T-cell (primary cell): ENCODE measurements at places on chromosomes 2 and 18. TPM values are rescaled to one million over a fixed set of nuclear protein-coding genes. Genes with fewer than 3 reads are reported as not detected.

The GPR39 gene
- total RNA-seq: not detected

The AMER3 gene
- not detected for total RNA-seq

The GCKR gene
- total RNA-seq: not detected

The KLHL14 gene
- 0.35 TPM for total RNA-seq

The APLF gene
- 4.3 TPM for total RNA-seq

The CCDC85A gene
- total RNA-seq: not detected

The EGR4 gene
- 0.28 TPM for total RNA-seq

- H3K36me3 ChIP-seq: no peaks in the 10 kb centered on the region
- no peak overlapping the region for H3K27ac ChIP-seq
- no peak overlapping the region for H3K4me3 ChIP-seq
- H3K27me3 ChIP-seq: no peaks in the 10 kb centered on the region
- DNase-seq: no peak
- no peaks in the 10 kb centered on the region for H3K4me1 ChIP-seq
Observed at GRCh38 chr2:39154944-39155343, 34.1 kb upstream of the SOS1 start.

GRCh38 chr2:164881524-164881923 is 39.9 kb upstream of the COBLL1 start:
- no peak for DNase-seq
- H3K27ac ChIP-seq: no peak overlapping the region
- H3K36me3 ChIP-seq: no peaks in the 10 kb centered on the region
- no peaks in the 10 kb centered on the region for H3K4me1 ChIP-seq
- H3K27me3 ChIP-seq: no peaks in the 10 kb centered on the region

DNA sequence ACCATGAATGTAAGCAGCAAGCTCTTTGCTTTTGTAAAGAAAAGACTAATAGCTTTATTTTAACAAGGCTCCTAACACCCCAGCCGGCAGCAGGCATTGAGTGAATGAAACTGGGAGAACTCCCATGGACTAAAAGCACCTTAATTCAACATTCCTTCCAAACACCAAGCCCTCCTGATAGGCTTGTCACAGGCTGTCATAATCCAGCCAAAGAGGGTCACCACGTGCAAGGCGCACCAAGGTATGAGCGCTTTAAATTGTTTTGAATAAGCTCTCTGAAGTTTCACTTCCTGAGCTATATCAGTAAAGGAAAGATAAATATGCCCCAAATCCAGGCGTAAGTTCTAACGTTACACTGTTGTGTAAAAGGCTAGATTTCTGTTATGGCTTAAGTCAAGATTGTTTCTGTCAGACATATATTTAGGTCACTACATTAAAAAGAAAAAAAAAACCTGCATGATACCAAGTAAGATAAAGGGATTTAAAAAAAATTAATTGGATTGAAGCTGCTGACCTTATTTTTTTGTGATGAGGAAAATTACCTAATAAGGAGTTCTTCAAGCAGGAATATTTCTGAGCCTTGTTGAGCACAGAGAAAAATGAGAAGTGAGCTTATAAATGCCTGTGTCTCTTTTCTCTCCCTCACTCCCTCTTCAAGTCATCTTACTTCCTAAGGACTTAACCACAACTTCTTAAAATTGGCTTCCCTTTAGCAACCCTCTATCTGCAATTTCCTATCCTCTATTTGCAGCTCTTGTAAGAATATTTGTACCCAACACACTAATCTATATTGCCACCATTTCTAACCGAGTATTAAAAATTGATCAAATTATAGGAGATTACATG is 136.1 kb upstream of the NRP2 start:
- no peak for DNase-seq
- H3K36me3 ChIP-seq: no peaks in the 10 kb centered on the region
- H3K4me3 ChIP-seq: no peak overlapping the region
- H3K27ac ChIP-seq: no peak overlapping the region
- no peaks in the 10 kb centered on the region for H3K27me3 ChIP-seq

DNA sequence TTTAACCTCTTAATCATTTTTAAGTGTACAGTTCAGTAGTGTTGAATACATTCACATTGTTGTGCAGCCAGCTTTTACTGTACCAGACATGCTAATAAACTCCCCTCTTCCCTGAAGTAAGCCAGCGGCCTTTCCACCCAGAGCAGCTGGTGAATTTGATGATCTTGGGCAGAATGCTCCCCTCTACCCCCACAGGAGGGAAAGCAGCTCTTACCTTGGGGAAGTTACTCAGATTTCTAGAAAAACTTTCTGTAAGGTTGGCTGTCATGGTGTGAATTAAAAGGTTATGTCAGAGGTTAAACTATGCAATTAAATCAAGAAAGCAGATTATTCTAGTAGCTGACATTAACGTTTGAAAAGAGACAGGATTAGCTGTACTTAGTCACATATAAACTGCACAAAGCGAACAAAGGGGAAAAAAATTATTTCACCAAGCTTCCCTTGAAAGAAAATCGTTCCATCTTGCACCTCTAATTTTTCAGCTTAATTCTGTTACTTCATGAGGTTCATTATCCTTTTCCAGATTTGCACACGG is 398.5 kb upstream of the NRP2 start:
- H3K36me3 ChIP-seq: no peaks in the 10 kb centered on the region
- no peak for DNase-seq
- no peaks in the 10 kb centered on the region for H3K4me1 ChIP-seq

- peaks cover 11% of the 10 kb centered on the region for H3K36me3 ChIP-seq
- H3K27me3 ChIP-seq: no peaks in the 10 kb centered on the region
- no peaks in the 10 kb centered on the region for H3K4me1 ChIP-seq
- H3K27ac ChIP-seq: no peak overlapping the region
- DNase-seq: no peak
- H3K4me3 ChIP-seq: no peak overlapping the region
Observed at GRCh38 chr2:230202430-230203109, 17.2 kb downstream of the SP110 start.

DNA sequence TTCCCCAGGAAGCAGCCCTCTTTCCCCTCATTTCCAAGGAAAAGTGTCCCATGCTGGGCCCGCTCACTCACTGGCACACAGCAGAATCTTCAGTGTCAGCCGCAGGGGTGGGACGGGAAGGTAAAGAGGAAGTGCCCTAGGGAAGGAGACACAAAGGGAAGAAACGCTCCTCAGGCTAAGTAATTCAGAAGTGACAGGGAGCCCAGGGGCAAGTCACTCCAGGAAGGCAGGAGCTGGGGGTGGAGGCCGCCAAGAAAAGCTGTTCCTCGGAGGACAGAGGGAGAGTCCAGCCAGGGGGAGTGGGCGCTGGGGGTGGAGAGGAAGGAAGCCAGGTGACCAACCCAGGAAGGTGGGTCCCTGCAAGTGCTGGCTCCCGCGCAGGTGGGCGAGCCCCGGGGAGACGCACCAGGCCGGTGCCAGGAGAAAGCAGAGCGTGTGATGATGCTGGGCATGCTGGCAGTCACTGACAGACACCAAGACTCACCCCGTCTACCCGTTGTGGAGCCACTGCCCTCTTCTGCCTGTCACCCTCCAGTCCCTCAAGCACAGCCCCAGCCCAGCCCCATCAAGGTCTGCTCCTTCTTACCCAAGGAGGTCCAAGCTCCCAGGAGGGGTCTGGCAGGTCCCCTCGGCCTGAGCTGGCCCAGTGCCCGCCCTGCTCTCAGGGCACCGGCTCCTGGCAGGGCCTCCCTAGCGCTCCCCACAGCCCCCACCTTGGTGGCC is 21.7 kb downstream of the HDAC4 start:
- DNase-seq: no peak
- no peak overlapping the region for H3K4me3 ChIP-seq
- H3K27ac ChIP-seq: no peak overlapping the region
- peaks cover 21% of the 10 kb centered on the region for H3K4me1 ChIP-seq

GRCh38 chr2:226766352-226767055 is 33.1 kb downstream of the IRS1 start:
- H3K27me3 ChIP-seq: no peaks in the 10 kb centered on the region
- DNase-seq: no peak
- H3K4me3 ChIP-seq: no peak overlapping the region
- no peaks in the 10 kb centered on the region for H3K36me3 ChIP-seq

- no peak overlapping the region for H3K27ac ChIP-seq
- H3K4me3 ChIP-seq: no peak overlapping the region
- no peaks in the 10 kb centered on the region for H3K4me1 ChIP-seq
- no peak for DNase-seq
Observed at GRCh38 chr18:68648191-68648590, 66.7 kb downstream of the TMX3 start.

GRCh38 chr2:13466076-13466475 is 749.3 kb downstream of the TRIB2 start:
- H3K36me3 ChIP-seq: no peaks in the 10 kb centered on the region
- no peak overlapping the region for H3K4me3 ChIP-seq
- H3K27me3 ChIP-seq: no peaks in the 10 kb centered on the region

DNA sequence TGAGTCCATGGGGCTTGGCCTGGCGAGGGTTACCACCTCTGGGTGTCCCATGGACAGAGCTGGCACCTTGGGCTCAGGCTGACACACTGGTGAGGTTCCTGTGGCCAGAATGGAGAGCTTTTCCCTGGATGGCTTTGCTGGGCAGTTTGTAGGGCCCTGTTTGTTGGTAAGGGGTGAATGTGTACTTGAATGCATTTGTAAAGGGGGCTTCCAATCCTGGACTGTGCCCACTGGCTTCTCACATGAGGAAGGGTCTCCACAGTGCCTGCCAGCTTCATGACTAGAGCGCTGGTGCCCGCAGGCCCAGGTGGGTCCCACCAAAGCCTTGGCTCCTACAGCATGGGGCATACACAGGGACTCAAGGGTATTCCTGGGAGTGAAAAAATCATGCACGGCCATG is 103.5 kb upstream of the SIX2 start:
- DNase-seq: no peak
- no peaks in the 10 kb centered on the region for H3K36me3 ChIP-seq
- H3K27ac ChIP-seq: no peak overlapping the region
- peaks cover 2% of the 10 kb centered on the region for H3K27me3 ChIP-seq
- H3K4me3 ChIP-seq: no peak overlapping the region
- H3K4me1 ChIP-seq: no peaks in the 10 kb centered on the region

GRCh38 chr18:7743256-7743655 is 176.1 kb downstream of the PTPRM start:
- H3K4me3 ChIP-seq: no peak overlapping the region
- H3K36me3 ChIP-seq: no peaks in the 10 kb centered on the region
- no peak for DNase-seq
- H3K27me3 ChIP-seq: no peaks in the 10 kb centered on the region

DNA sequence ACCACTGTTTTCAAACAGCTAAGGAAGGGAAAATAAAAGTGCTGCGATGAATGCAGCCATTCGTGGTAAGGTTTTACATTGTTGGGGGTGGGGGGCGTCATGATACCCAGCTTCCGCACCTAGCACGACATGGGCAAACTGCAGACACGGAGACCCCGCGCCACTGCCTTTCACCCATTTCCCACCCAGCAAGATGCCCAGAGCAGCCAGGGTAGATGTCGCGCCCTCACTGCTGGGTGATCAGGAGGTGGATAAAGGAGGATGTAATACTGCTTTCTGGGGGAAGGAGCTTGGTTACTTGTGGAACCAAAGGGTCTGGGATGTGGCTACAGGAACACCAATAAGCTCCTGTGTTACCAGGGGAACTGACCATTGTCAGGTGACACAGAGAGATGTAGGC is 138.4 kb downstream of the ZNF516 start:
- no peak overlapping the region for H3K4me3 ChIP-seq
- no peak for DNase-seq
- no peaks in the 10 kb centered on the region for H3K27me3 ChIP-seq
- H3K36me3 ChIP-seq: peaks cover 3% of the 10 kb centered on the region
- H3K4me1 ChIP-seq: no peaks in the 10 kb centered on the region
- no peak overlapping the region for H3K27ac ChIP-seq

GRCh38 chr2:34098256-34098655 is 499.2 kb upstream of the FAM98A start:
- no peak overlapping the region for H3K4me3 ChIP-seq
- no peak overlapping the region for H3K27ac ChIP-seq
- no peaks in the 10 kb centered on the region for H3K36me3 ChIP-seq
- H3K4me1 ChIP-seq: no peaks in the 10 kb centered on the region
- no peak for DNase-seq

GRCh38 chr18:3058328-3059191 is 45.6 kb upstream of the LPIN2 start:
- no peaks in the 10 kb centered on the region for H3K36me3 ChIP-seq
- peaks cover 49% of the 10 kb centered on the region for H3K4me1 ChIP-seq
- no peaks in the 10 kb centered on the region for H3K27me3 ChIP-seq
- no peak overlapping the region for H3K4me3 ChIP-seq

DNA sequence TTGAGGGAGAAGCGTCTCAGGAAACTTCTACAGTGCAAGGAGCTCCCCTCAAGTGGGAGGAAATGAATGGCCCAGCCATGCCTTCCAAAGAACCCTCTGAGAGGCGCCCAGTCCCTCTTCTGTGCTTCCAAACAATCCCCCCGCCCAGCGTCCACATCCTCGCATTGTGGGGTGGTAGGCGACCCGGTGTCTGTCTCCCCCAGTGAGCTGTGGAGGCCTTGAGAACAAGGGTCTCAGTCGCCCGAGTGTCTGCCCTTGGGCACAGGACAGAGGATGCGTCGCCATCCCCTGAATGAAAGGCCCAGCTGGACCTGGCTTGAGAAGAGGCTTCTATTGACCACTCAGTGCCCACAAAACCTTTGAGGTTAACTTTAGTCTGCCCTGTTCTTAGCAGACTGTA is 29.7 kb downstream of the INPP5D start:
- no peak overlapping the region for H3K4me3 ChIP-seq
- no peak overlapping the region for H3K27ac ChIP-seq
- DNase-seq: no peak
- H3K27me3 ChIP-seq: no peaks in the 10 kb centered on the region
- no peaks in the 10 kb centered on the region for H3K36me3 ChIP-seq

DNA sequence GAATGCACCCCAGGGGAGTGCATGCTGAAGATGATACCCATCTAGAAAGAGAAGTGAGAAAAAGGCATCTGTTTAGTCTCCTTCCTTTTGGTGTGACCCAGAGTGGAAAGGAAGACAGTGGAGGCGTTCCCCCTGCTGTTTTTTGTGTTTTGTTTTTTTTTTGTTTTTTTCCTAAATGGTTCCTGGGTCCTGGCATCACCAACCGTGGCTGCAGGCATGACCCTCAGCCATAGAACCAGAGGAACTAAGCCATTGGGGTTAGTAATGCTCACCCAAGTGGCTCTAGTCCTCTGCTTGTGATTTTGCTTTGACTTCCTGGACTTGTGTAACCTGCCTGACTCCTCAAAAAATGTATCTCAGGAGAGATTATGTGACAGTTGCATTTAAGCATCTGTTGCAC is 451.3 kb downstream of the DCC start:
- no peaks in the 10 kb centered on the region for H3K4me1 ChIP-seq
- DNase-seq: no peak
- no peak overlapping the region for H3K4me3 ChIP-seq
- no peaks in the 10 kb centered on the region for H3K27me3 ChIP-seq

- no peaks in the 10 kb centered on the region for H3K4me1 ChIP-seq
- no peaks in the 10 kb centered on the region for H3K36me3 ChIP-seq
- no peak overlapping the region for H3K4me3 ChIP-seq
Observed at GRCh38 chr18:41765460-41765859, 189.6 kb upstream of the PIK3C3 start.

- H3K36me3 ChIP-seq: no peaks in the 10 kb centered on the region
- no peak overlapping the region for H3K27ac ChIP-seq
- no peaks in the 10 kb centered on the region for H3K27me3 ChIP-seq
- no peak for DNase-seq
- H3K4me3 ChIP-seq: no peak overlapping the region
Observed at GRCh38 chr18:26976206-26976605, 110.7 kb upstream of the AQP4 start.

- H3K27me3 ChIP-seq: no peaks in the 10 kb centered on the region
- H3K36me3 ChIP-seq: no peaks in the 10 kb centered on the region
- no peak overlapping the region for H3K27ac ChIP-seq
- H3K4me3 ChIP-seq: no peak overlapping the region
- no peaks in the 10 kb centered on the region for H3K4me1 ChIP-seq
Observed at GRCh38 chr18:22695674-22696073, 237.5 kb upstream of the RBBP8 start.

- no peaks in the 10 kb centered on the region for H3K27me3 ChIP-seq
- H3K4me1 ChIP-seq: no peaks in the 10 kb centered on the region
- no peak overlapping the region for H3K4me3 ChIP-seq
- H3K36me3 ChIP-seq: no peaks in the 10 kb centered on the region
- H3K27ac ChIP-seq: no peak overlapping the region
- DNase-seq: no peak
Observed at GRCh38 chr18:8177330-8178016, 431.8 kb upstream of the RAB12 start.
